ENCODE measurements at places on chromosomes 2 and 18.

GRCh38 chr18:58965291-58966004, 100.8 kb downstream of the ZNF532 start:
- no peak for DNase-seq

GRCh38 chr18:21112140-21112473, 494 bp upstream of the ROCK1 start:
- DNase-seq, result no peak

DNA sequence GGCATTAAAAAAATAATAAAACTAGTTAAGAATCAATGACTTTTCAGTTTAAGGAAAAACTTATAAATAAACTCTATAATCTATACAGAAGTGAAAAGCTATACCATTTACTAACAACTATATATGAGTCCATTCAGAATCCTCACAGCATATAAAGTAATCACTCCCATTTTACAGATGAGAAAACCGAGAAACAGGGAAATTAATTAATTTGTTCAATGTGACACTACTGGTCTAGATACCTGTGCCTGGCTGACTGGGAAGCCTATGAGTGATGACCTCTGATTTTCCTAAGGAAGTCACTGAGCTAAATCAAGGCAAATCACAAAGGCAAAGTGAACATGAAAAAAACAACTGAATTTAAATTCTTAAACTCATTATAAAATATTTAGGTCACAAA, 99.5 kb upstream of the RNU4ATAC start:
- DNase-seq, result no peak

- DNase-seq, result peak; percentile 52
These were observed at the start of gene B3GNT2 for GRCh38 chr2:62195421-62196277. Gene B3GNT2, plus strand, starts transcription at chr2:62196115. Its CDS starts 26,106 bp downstream, at chr2:62222221.

GRCh38 chr18:35577045-35577848, 4.3 kb upstream of the GALNT1 start:
- DNase-seq, result no peak

DNA sequence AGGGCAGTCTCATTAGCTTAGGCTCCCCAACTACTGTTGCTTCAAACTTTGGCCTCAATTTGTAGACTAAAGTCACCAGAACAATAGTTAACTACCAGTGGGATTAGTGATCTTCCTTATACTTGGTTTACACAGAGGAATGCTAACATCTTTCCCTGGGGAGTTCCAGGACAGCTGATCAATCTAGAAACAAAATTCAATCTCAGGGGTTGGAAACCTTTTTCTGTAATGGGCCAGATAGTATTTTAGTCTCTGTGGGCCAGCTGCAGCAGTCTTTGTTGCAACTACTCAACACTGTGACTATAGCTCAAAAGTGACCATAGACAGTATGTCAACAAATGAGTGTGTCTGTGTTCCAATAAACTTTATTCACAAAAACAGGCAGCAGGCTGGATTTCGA, 85.7 kb downstream of the METTL8 start:
- no peak for DNase-seq

DNA sequence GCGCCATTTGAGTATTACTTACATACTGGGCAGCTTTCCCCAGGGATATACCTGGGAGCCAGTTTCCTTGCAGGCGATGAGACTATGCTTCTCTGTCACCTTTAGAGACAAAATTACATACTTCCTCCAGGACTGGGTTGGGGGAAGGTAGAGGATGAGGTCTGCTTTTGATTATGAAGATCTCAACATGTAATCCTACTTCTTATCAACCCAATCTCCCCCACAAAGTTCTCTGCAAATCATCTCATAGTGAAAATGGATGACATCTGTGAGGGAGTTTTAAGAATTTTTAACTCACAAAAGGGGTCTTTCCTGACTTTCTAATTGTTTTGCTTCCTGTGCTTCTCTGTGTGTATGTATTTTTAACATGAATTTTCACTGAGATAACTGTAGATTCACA, 81.9 kb downstream of the TMEM131 start:
- no peak for DNase-seq

DNA sequence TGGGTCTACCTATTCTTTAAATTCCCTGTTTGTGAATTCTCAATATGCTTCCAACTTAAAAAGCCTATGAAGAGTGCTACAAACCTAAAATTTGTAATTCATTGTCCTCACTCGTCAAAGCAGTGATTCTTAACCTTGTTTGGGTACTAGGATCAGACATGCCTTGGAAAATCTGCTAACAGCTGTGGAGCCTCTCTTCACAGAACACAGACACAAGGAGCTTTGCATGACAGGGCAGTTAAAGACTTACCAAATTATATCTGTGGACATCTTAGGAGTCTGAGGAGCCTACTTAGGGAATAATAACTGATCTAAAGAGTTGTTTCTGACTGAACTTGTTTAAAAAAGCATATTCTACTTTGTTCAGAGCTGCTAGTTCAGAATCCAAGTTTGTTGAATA, 38.1 kb downstream of the TMEM87B start:
- no peak for DNase-seq

DNA sequence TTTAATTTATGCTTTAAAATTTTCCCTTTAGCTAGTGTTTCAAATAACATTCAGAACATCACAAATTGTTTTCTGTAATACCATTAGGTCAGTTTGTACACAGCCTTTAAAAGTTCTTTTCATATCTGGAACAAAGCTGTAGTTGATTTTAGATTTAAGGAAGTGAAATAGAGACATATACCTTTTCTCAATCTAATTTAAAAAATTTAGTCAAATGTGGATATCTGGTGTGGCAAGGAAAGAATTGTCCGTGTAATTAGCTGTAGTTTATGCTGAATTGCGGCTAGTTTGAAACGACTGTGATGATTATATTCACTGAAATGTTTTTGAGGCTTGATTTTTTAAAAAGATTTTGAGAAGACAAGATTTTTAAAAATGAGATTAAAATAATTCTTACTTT, 59.9 kb downstream of the EML6 start:
- DNase-seq, result no peak

GRCh38 chr2:166361351-166362153, 14.2 kb downstream of the SCN9A start:
- DNase-seq, result peak; percentile 67

DNA sequence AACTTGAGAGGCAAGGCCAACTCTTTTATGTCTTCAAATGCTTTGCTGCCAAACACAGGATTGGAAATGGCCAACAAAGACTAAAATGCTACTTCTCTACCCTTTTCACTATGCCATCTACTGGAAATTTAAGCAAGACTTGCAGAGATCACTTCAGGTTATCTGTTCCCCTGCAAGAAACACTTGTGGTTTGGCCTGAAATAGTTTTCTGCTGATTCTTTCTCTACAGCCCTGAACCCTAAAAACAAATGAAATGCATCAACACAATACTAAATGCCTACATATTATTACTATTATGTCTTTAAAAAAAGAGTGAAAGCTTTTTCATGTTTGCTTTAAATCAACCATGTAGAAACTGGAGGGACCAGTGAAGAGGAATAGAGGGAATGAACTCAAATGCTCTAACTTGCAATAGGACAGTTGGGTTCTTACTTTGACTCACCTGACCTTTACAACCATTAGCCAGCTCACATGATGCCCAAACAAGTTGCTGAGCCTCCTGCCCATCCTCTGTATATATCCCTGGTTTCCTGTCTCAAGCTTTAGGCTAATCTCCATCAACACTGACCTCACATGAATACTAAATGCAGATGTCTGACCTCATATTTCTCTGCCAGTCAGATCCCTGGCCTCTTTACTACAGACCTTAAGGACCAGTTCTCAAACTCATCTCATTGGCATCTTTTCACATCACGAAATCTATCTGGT, 17.5 kb upstream of the ADAM17 start:
- no peak for DNase-seq

- no peak for DNase-seq
These were observed 283.7 kb upstream of the MMADHC start for GRCh38 chr2:149871091-149871885.

- DNase-seq, result no peak
These were observed 270.6 kb upstream of the TANK start for GRCh38 chr2:160889439-160890170.

GRCh38 chr18:46733872-46734271, 23.0 kb downstream of the ST8SIA5 start:
- DNase-seq, result no peak

GRCh38 chr2:96665083-96665569, 22.6 kb downstream of the FER1L5 start:
- DNase-seq, result peak; percentile 83

GRCh38 chr18:25171334-25171733, 180.6 kb downstream of the ZNF521 start:
- DNase-seq, result no peak

DNA sequence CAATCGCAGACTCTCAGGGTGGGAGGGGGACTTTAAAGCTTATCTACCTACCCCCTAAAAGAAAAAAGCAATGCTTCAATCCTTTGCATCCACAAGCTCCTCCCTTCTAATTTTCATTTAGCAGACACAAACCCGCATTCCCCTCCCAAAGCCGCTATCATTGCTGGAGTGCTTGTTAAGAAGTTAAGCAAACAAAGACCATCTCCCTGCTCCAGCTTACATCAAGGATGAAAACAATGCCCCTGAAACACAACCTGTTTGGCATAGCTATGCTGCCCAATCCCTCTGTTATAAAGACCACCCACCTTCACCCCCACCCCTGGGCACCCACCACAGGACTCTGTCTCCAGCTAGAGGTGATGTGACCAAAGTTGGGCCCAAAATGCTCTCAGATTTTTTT, 33.0 kb downstream of the REEP1 start:
- no peak for DNase-seq

- DNase-seq, result no peak
These were observed 210.9 kb downstream of the GBX2 start for GRCh38 chr2:235957251-235957650.

DNA sequence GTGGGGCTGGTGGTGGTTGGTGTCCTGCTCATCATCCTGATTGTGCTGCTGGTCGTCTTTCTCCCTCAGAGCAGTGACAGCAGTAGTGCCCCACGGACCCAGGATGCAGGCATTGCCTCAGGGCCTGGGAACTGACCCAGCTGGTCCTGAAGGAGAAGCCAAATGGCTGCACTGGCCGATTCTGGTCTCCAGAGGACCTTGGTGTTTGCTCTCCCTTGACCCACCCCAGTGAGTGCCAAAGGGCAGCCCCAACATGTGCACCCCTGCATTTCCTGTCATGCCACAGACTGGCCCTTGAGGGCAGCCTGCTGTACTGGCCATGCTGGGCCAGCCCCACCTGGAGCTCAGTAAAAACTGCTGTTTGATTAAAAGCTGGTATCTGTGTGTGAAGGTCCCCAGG, 2.5 kb upstream of the RNF181 start:
- no peak for DNase-seq

DNA sequence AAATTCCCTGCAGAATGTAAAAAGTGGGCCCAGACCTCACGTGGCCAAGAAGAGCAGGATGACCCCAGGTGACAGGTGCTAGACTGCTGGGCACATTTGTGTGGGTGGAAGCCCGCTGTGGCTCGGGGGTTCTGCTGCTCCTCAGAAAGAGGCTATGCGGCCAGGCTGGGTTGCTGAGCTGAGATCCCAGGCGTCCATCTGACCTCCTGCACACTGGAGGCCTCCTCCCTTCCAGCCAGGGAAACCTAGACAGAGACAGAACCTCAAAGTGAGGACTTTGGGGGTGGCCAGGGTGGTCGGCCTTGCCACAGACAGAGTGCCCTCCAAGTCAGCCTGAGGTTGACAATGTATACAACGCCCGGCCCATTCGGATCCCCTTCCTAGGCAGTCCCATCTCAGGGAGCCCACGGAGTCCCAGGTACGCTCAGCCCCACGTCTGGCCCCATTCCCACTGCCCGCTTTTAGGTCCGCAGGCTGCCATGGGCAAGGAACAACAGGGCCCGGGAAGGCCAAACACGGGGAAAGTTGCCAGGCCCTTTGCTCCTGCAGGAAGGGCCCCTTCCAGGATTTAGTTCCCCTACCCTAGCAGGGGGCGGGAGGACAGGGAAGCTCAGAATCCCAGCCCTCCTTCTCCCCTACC, 75.6 kb downstream of the KIAA2012 start:
- DNase-seq, result no peak

- no peak for DNase-seq
These were observed 76.3 kb downstream of the R3HDM1 start for GRCh38 chr2:135607561-135607960.

- DNase-seq, result no peak
These were observed 414.9 kb downstream of the CDH2 start for GRCh38 chr18:27762054-27762453.

GRCh38 chr18:59006461-59007067, 133.1 kb upstream of the SEC11C start:
- DNase-seq, result no peak

DNA sequence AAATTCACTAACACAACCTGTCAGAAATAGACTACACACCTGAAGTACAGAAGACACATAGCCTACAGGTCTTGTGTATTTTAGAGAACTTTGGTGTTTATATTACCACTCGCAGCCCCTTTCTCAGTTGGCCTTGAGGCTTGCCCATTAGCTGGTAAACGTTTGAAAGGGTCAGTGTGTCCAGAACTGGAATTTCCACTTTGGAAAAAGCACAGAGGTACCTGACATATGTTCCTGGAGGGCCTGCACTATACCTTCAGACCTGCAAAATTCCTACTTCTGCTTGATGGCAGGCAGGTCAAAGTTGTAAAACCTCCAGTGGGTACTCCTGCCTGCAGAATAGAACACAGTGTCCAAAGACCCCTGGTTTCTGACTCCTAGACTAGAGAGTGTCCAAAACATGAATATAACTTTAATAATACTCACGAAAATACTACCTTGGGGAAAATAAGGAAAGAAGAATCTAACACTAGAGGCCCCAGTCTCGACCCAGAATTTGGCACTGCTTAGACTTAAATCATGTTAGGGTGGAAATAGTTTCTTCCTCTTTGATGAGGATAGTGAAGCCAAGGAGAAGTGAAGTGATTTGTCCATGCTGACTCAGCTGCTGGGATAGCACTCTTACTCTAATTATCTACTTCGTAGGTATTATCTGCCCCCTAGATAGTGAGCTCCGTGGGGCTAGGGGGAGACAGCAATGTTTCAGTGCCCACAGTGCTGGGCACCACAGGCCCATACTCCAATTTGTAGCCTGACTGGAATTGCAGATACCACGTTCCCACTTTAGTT, 2.8 kb downstream of the KCTD1 start:
- DNase-seq, result no peak
